ENCODE measurements at places on chromosomes 1 and 21.

GRCh38 chr1:191892716-191893115 is 265.5 kb upstream of the RGS18 start:
- DNase-seq = no peak

DNA sequence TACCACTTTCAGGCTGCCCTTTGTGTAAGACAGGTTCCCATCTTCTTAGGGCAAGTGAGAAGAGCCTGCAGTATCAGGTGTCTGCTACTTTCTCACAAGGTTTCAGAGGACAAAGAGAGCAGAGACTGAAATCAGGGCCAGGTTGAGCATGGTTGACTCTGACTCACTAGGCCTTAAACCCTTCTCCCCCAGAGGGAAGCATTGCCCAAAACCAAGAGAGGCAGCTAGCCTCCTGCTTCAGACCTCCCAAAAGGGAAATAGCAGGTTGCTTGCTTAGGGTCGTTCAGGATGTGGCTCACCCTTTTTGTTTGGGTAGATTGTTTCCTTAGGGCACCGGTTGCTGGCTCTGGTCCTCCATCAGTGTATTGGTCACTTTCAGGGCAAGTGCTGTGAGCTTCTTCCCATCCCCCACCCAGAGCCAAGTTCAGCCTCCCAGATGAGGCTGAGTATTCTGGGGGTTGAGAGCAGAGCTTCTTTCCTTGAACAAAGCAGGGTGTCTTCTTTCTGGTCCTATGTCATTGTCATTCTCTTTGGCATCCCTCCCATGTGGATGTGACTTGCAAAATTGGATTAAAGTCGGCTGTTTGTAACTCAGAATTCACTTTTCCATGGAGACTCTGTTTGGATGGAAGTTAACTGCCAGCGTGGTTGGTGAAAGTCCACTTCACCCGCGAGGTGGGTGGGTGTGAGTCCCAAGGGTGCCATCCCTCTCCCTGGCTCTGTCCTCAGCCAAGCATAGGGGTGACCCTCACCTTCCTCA is 55.5 kb upstream of the GALNT2 start:
- no peak for DNase-seq

GRCh38 chr1:109927911-109928321 is 17.3 kb downstream of the CSF1 start:
- DNase-seq = no peak

DNA sequence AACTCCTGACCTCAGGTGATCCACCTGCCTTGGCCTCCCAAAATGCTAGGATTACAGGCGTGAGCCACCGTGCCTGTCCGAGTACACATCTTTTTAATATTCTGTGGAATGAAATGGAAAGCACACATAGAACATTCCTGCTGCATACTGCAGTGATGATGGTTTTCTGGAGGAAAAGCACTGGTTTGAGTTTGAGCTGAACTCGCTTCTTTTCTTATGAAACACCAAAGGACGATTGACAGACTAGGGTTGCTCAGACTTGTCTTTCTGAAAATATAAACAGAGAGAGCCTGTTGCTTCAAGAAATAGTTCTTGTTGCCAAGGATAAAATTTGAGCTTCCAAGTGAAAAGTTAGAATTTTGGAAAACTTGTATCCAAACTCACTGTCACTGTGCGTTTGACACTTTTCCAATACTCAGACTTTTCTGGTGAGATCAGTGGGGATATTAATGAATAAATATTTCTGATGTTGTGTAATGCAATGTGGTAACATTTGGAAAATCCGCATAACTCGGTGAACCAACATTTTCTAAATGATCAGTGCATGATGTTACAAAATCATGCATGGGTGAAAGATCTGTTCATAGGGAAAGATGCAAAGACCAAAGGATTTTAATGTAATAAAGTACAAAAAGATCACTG is 15.0 kb upstream of the ERMAP start:
- DNase-seq = no peak

DNA sequence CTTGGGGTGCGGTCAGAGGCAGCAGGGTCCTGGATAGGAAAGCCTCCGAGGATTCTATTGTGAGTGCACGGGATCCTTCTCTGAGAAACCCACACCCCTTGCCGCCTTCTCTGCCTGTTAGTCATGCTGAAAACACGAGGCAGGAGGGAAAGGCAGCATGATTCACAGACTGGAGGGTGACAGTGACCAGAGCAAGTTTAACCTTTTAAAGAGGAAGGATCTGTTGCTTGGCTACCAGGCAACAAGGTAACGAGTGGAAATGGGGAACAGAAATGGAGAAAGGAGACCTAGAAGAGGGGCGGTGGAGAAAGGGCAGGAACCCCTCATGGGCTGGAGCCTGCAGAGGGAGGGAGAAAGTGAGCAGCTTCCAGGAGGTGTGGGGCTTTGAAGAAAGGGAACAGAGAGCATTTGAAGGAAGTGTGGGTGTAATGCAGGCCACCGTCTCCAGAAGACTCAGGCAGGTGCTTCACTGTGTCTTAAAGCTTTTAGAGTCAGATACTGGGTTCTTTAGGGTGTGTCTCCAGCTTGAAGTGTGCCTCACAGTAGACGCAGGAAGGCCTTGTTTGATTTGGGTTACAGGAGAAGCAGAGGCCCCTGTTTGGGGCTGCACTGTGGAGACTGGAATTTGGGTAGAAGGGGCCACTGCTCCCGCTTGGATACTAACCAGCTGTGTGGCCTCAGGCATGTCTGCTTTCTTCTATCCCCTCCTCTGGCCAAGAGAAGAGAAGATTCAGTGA is 19.1 kb downstream of the OPTC start:
- no peak for DNase-seq

DNA sequence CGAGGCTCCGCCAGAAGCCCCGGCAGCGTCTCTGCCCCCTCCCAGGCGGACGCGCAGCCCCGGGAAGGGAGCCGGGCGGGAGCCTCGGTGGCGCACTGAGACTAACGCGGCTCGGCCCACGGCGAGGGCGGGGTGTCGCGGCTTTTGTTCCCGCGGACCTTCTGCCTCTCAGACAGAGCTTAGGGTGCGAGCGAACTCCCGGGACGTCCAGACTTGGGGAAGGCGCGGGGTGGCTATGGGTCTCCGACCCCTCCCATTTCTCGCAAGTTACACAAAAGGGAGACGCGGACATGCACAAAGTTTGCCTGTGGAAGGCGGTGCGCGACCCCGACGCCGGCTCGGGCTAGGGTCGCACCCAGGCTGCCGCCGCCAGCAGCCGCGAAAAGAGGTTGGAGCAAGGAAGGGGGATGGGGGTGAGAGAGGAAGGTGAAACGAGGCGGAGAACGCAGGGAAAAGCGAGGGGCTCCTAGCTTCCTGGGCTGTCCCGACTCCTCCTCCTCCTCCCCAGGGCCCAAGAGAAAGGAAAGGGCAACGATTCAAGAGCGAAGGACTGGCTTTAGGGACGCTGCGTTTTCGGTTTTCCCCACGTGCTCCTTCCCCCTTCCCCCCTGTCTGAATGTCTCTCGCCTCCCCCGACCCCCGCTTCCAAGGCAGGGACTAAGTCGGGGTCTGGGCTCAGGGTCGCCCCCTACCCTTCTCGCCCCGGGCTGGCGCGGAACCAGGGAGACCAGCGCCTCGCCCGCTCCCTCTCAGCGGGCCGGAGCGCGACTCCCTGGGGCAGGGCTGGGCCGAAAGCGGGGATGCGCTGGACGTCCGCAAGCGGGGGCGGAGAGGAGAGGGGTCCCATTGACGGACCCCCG is 729 bp downstream of the APP start:
- DNase-seq = peak; percentile 20

- no peak for DNase-seq
Measured at GRCh38 chr21:45109831-45110492, 35.6 kb downstream of the ADARB1 start.

DNA sequence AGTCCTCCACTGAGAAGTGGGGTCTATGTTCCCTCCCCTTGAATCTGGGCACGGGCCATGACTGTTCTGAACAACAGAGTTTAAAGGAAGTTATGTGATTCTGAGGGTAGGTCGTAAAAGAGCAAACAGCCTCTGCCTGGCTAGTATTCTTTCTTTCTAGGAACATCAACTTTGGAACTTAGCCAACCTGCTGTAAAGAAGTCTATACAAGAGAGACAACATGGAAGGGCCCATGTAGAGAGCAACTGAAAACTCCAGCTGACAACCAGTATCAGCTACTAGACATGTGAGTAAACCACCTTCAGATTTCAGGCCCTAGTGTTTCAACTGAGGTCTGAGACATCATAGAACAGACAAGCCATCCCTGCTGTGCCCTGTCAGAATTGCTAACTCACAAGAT is 7.5 kb downstream of the SELENOF start:
- no peak for DNase-seq

- no peak for DNase-seq
Measured at GRCh38 chr1:244598611-244599010, 54.3 kb upstream of the DESI2 start.

GRCh38 chr1:27650539-27651175 is 15.7 kb upstream of the FGR start:
- no peak for DNase-seq

- DNase-seq = no peak
Measured at GRCh38 chr1:169072945-169073725, 33.4 kb upstream of the ATP1B1 start.

- no peak for DNase-seq
Measured at GRCh38 chr21:22691658-22692057, 1693.4 kb downstream of the NCAM2 start.

GRCh38 chr1:153774780-153775457 is at the start of gene SLC27A3:
TSS of gene SLC27A3 (plus strand) at chr1:153775407. CDS start at chr1:153775498, 91 bp downstream.
- no peak for DNase-seq

DNA sequence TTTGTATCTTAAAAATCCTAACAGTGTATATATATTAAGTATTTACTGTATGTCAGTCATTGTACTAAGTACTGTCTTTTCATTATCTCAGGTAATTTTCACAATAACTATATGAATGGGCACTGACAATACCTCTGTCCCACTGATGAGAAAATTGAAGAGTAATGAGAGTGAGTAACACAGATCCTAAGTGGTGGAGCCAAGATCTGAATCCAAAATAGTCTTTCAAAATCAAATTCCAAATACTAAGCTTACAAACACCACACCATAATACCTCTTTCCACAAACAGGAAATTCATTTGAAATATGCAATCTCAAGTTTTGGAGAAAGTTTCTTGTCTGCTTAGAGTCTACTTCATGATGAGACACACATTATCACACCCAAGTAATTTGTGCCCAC is 105.9 kb upstream of the EDEM3 start:
- DNase-seq = no peak

- no peak for DNase-seq
Measured at GRCh38 chr1:93722081-93723031, 40.7 kb upstream of the BCAR3 start.

- DNase-seq = peak; percentile 54
Measured at GRCh38 chr1:20194757-20195461, 8.6 kb upstream of the PLA2G2C start.

GRCh38 chr1:33396188-33397124 is 34.4 kb downstream of the PHC2 start:
- no peak for DNase-seq

- DNase-seq = no peak
Measured at GRCh38 chr1:178065250-178065649, 28.7 kb upstream of the RASAL2 start.

GRCh38 chr1:243505986-243506689 is 250.3 kb downstream of the SDCCAG8 start:
- DNase-seq = no peak

GRCh38 chr1:51855624-51856023 is 22.9 kb downstream of the NRDC start:
- no peak for DNase-seq

GRCh38 chr21:39805983-39806382 is 61.0 kb downstream of the IGSF5 start:
- DNase-seq = no peak

- no peak for DNase-seq
Measured at GRCh38 chr1:20470194-20470593, 15.8 kb downstream of the CAMK2N1 start.

DNA sequence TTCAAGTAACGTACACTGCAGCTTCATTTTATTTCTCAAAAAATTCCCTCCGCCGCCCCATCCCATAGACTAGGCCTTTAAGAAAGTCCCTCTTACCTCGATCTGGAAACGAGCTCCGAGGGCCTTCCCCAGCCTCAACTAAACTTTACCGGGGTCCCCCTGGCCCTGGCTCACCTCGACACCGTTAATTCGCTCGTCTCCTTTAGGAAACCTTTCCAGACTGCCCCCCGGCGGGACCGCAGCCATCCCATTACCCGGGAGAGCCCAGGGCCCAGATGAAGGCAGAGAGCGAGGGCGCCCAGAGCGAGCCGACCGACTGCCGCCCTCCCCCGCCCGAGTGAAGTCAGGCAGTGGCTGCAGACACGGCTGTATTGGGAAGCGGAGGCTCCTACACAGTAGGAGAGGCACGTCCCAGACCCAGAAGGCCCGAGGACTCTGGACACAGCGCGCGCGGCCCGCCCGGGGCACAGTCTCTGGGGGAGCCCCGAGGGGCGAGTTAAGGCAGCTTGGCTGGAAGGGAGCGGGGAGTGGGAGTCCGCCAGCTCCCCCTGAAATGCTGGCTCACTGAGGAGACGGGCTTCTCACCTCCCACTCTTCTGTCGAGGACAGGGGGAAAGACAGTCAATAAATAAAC is 14.6 kb downstream of the SEMA6C start:
- no peak for DNase-seq

DNA sequence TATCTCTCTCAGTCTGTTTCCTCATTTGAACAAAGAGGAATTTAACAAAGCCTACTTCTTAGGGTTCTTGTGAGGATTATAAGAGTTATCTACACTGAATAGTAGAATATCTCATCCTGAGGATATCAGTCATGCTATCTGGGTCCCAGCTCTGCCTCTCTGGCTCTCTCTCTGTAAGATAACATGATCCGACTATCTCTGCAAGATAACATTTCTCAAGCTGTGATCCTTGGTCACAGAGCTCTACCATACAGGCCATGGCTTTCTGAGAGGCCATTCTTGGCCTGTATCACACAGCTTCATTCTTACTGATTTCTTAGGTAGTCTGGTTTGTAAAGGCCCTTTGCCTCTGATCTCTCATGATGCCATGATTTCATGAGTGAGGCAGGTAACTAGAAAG is 71.0 kb upstream of the TRABD2B start:
- DNase-seq = no peak

DNA sequence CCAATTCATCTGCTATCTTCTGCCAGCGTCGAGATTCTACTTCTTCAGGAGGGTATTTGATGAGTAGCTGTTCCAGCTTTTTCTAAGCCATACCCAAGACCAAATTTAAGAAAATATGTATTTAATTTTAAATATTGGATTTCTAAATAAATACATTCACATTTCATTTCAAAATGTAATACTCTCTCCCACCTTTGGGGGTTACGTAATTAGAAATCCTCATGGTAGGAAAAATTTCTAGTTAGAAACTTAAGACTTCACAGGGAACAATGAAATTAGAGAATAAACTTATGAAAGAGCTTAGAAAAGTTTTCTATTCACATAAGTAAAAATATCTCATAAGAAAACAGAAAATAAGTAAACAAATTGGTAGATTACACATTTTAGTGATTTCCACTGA is 102.9 kb downstream of the ZZZ3 start:
- no peak for DNase-seq

DNA sequence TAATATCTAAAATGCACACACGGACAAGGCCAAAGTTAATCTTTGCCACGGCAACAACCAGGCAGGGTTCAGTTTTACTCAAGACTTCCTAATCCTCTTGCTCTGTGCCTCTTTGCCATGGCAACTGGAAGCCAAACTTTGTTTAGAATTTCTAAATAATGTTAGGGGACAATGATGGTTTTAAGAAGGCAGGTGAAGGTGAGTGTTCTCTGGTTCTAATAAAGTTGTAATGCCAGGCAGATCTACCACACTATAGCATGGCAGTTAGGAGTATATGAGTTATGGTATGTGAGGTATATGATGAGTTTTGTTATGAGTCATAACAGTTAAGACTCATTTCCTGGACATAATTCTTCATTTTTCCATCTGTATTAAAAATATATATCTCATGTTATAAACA is 2.7 kb downstream of the PTPRC start:
- no peak for DNase-seq
